ENCODE measurements at places on chromosomes 7 and 10.

GRCh38 chr7:25289518-25289917 is 61.2 kb upstream of the NPVF start:
- DNase-seq, result no peak

DNA sequence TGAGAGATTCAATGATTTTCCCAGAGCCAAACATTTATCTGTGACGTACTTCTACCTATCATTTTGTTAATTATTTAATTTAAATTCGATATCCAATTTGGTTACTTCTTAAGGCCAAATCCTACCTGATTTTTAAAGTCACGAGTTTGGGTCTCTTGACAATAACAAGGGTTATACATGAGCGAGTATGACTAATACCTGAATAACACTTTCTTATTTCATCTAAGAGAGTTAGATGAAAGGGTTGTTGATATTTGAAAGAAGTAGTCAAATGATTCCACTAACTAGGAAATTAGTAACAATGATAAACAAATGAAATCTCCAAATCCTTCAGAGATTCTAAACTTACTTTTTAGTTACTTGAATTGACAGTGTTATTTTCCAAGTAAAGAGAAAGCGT is 1086.9 kb downstream of the XPNPEP1 start:
- no peak for DNase-seq

- no peak for DNase-seq
Observed at GRCh38 chr7:107538001-107538400, 25.7 kb downstream of the COG5 start.

DNA sequence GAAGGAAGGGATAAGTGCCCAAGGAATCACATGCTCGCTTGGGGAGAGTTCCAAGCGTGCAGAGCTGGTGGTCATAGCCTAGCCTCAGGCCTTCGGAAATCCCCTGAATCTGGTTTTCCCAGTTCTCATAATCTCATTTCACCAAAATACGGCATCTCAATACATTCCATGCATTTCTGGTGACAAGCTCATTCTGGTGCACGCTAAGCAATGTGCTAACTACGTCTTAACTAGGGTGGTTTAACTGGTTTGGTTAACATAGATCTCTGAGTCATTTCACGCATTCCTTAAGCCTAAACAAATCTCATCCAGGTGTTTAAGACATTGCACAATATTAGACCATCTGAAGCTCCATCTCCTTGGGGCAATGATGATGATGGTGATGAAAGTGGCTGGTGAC is 72.9 kb upstream of the STEAP1B start:
- no peak for DNase-seq

- DNase-seq, result no peak
Observed at GRCh38 chr10:94076325-94076841, 82.7 kb downstream of the PLCE1 start.

- no peak for DNase-seq
Observed at GRCh38 chr10:74111799-74112198, 38.8 kb downstream of the AP3M1 start.

DNA sequence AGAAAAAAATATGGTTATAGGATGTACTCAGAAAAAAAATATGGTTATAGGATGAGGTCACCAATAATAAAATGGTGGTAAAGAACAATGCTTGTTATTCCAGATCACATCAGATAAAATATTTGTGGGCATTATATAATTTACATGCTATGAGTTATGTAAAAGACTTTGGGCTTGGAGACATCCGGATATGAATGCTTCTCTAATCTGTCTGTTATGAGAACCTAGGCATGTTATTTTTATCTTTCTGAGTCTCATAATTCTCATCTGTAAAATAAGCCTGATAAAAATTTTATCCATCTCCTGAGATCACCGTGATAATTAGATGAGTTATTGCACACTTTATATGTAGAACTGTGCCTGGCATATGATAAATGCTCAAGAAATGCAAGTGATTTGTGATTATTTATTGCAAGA is 37.8 kb downstream of the DKK1 start:
- no peak for DNase-seq

- no peak for DNase-seq
Observed at GRCh38 chr7:149191851-149192250, 3.5 kb upstream of the ZNF282 start.

GRCh38 chr10:102627736-102628293 is 16.5 kb upstream of the TRIM8 start:
- DNase-seq, result no peak

DNA sequence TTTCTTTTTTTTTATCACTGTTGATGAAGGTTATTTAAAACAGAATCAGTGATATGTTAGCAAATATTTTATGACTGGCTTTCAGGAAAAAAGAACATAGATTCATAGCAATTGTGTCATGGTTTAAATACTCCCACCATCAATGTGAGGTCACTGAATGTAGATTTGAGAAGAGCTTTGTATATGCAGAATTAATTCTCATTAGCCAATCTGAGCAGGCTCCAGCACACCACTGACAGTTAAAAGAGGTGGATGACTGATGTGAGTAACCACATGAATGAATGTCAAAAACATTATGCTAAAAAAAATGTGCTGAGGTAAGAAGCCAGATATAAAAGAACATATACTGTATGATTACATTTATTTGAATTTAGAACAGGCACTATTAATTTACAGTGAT is 174.8 kb upstream of the KAT6B start:
- DNase-seq, result no peak

DNA sequence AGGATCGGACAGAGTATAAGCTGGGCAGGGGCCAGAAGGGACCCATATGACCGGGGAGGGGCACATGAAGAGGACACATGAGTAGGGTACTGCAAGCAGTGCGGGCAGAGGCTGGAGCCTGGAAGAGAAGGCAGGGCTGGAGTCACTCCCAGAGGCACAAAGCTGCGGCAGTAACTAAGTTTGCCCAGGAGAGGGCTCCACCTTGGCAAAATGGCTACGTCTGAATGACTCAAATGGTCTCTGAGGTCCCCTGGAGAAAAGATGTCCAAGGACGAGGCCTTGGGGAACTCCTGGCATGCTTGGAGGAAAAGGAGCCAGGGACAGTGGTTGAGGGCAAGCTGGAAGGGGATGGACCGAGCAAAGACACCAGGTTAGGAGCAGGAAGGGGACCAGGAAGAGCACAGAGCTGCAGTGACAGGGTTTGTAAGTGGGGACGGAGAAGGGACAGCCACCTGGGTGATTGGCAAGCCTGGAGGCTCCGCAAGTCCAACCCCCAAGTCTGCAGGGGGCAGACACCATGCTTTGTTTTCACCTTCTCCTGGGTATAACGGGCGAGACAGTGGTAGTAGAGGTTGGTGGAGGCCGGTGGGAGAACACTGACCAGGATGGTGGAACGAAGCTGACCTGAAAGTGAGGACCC is 43.1 kb upstream of the LBX1 start:
- DNase-seq, result peak; percentile 45
